Right hindlimb (tissue), 1 donor: ENCODE measurements at places on chromosomes 4 and X.

DNA sequence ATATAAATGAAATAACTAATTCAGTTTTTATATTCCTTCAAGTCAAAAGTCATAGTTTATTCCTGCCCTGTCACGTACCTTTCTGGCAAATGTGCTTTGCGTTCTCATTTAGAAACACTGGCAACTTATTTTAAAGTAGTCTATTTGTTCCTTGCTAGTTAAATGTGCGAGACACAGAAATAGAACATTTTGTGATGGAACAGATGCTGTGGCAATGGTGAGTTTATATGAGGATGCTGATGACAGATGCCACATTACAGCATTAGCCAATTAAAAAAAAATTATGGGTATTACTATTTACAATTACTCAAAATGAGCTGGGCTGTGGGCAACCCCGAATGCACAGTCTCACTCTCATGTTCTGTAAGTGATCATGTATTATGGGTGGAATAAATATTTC lies 26.1 kb upstream of the EPHA5 start:
- no peak for DNase-seq

DNA sequence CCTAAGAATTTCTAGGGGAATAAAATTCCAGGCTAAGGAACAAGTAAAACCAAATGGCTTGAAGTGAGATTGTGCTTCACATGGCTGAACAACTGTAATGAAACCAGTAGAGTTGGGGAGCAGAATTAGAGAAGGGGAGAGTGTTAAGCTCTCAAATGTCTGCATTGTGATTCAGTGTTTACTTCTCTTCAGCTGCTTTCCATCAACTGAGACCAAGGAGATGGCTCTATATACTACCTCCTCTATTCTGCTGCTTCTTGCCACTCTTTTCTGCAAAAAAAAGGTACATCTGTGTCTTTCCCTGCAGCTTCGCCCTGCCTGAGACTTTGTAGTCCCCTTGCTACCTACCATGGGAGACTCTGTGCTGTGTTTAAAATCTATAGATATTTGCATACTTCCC lies 73.5 kb downstream of the WDFY3 start:
- DNase-seq = no peak

DNA sequence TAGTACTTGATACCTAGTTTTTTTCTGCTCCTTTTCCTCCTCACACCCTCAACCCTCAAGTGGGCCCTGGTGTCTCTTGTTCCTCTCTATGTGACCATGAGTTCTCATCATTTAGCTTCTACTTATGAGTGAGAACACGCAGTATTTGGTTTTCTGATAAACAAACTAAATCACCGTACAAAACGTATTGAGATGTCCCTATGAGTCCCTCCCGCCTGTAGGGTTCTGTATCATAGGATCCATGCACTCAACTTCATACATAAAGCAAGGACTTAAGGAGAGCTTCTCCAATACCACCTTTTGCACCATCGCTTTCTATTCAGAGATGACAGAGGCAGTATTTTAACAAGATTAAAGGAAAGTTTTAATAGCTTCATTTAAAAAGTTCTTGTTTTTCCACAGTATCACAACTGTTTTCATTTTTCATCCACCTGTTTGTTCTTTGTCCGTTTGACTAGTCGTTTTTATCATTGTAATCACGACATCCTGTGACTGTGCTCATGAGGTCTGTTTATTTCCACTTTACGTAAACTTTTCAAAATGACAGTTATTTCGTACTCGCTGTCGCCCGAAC lies 457 bp upstream of the RAB9A start:
- DNase-seq = no peak

GRCh38 chr4:124262211-124263179 lies 450.0 kb downstream of the ANKRD50 start:
- peak; percentile 84 for DNase-seq

GRCh38 chr4:26220696-26221095 lies 100.1 kb upstream of the RBPJ start:
- DNase-seq = peak; percentile 57

DNA sequence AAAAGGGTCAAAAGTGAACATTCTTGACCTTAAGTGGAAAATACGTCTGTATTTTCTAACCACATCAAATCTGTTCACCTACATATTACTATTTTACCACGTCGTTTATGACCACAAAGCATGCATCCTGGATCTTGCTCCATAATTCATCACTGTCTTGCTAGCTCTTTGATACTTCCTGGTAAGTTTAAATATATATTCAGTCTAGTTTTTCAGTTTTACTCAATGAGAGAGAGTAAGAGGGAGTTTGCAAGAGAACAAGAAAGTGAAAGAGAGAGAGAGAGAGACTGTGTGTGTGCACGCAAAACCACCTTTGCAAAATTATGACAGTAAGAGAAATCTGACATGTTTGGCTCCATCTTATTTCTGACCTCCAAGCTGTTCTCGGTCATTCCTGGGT lies 173.7 kb upstream of the GALNTL6 start:
- DNase-seq = no peak

GRCh38 chr4:102213031-102213430 lies 132.3 kb downstream of the SLC39A8 start:
- no peak for DNase-seq

DNA sequence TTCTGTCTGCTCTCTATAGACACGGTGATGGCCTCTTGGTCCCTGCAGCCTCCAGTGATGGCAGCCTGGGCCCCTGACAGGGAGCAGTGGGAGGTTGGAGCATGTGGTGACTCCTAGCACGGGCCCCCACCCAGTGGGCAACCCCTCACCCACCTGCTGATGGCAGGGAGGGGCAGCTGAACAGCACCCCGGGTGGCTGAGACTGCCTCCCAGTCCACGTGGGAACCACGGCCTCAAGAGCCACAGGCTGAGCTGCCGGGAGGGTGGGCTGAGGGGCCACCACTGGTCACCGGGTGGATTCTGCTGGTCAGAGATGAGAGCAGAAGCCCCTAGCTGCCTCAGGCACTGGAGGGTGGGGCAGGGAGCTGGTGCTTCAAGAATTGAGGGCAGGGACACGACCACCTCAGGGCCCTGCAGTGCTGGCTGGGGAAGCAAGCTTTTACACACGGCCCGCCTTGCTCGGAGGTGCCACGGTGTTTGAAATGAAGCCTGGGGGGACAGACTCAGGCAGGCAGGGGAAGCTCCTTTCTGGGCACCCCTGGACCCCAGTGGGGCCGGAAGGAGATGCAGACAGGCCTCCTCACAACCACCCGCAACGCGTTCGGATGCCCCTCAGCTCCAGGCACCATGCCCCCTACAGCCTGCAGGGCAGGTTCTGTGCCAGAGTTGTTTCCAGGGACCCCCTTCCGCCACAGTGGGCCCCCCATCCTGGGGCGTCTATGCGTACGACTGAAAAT lies 6.3 kb upstream of the HAUS3 start:
- no peak for DNase-seq

DNA sequence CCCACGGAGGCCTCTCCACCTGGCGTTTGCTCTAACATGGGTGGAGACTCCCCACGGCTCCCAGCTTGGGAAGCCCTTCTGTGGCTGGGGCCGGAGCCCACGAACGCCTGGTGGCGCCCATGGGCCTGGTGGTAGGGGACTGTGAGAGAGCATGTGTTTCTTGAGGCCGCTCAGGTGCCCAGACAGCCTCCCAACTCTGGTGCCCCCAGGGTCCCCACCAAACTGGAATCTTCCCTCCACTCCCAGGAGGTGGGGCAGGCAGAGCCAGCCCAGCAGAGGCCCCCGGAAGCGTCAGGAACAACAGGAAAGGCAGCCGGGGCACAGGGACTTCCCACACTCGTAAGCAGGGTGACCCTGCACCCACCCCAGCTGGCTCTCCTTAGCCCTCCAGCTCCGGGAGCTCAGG lies 33.3 kb upstream of the FGFR3 start:
- DNase-seq = no peak

DNA sequence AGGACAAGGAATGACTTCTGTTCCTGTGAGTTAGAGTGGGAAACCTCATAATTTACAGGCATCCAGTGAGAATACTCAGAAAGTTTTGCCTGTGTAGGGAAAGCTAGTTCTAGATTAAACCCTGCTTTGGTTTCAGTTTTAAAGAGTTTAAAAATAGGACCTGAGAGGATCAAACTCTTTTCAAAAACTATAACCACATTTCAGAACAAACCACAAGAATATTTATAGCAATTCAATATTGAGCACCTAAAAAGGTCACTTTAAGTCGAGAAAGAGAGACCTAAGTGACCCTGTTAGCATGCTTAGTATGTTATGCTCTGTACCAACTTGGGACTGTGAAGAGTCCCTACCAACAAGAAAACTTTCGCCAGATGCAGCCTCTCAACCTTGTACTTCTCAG lies 17.4 kb upstream of the PWWP3B start:
- DNase-seq = no peak

- no peak for DNase-seq
Measured at GRCh38 chrX:12307961-12308360, 169.7 kb downstream of the FRMPD4 start.

DNA sequence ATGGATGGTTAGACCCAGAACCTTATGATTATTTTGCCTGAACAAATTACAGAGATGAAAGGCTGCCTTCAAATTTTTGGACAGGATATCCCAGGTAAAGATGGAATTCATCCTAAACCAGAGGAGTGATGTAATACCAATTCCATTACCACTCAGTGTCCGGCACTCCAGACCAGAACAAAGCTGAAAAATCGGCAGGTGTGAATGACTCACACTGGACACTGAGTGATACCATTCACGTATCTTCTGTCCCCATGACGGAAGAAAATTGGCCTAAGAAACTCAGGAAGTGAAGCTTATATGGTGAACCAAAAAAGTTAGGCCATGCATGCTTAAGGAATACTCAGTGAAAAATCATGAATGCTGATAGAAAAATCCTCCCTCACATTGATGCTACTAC lies 34.5 kb downstream of the PALLD start:
- no peak for DNase-seq

- DNase-seq = no peak
Measured at GRCh38 chr4:132557660-132558059, 591.4 kb upstream of the PCDH10 start.

- DNase-seq = no peak
Measured at GRCh38 chr4:22780317-22780716, 87.6 kb downstream of the GBA3 start.

- DNase-seq = no peak
Measured at GRCh38 chrX:40960041-40960440, 125.2 kb upstream of the USP9X start.

DNA sequence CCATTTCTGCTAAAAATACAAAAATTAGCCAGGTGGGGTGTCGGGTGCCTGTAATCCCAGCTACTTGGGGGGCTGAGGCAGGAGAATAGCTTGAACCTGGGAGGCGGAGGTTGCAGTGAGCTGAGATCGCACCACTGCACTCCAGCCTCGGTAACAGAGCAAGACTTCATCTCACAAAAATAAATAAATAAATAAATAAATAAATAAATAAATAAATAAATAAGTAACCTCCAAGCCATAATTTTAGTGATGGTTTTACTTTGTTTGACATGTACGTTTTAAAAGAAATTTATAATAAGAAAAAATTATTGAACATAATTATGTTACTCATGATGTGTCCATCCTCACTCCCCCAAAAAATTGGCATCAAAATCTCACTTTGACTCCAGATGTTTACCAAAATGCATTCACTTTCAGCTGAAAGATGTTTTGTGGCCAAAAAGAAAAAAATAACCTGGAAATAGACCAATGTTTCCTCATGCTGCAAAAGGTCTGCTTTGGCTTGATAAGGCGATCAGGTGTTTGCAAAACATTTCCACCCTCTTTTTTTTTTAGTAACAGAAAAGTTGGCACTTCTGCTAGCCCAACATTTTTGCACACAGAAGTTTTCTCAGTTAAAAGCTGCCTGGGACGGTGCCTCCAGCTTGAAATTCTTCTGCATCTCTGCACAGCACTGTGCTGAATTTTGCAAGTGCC lies 42.2 kb upstream of the DHRSX start:
- DNase-seq = peak; percentile 27

DNA sequence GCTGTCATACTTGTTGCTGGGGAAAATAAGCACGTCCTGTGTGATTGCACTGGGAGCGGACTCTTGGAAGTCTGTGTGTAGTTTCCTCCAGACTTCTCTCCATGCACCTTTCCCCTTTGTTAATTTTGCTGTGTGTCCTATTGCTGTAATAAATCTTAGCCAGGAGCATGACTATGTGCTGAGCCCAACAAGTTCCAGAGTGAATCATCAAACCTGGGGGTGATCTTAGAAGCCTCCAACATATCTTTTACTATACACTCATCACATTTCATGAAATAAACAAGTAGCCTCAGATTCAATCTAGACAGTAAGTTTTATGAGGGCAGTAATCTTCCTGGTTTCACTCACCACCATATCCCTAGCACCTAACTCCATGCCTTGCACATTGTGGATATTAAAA lies 43.3 kb upstream of the FGF13 start:
- DNase-seq = no peak

GRCh38 chrX:40097141-40097503 lies 636 bp downstream of the BCOR start:
- no peak for DNase-seq

DNA sequence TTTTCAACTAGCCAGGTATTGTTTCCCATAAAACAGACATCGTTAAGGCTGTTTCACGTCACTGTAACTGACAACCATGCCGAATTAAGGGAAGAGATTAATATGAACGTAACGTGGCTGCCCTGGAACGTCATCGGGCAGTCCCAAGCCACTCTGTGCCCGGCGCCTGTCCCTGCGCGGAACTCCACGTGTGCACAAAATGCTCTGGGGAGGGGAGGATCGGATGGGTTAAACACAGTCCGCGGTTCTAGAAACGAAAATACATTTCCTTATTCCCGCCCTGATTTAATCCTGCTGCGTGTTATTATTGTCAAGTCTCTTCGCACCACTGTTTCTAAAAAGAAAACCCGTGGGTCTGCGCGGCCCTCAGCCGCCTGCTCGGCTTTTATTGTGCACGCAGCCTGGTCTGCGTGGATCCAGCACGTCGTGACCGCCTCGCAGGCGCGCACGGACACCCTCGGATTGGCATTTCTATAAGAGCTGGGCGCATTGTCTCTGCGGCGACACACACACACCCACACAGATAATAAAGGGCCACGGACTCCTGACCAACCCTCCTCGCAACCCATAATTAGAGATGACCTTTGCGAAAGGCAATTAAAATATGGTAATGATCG lies 69.6 kb upstream of the BCOR start:
- no peak for DNase-seq

DNA sequence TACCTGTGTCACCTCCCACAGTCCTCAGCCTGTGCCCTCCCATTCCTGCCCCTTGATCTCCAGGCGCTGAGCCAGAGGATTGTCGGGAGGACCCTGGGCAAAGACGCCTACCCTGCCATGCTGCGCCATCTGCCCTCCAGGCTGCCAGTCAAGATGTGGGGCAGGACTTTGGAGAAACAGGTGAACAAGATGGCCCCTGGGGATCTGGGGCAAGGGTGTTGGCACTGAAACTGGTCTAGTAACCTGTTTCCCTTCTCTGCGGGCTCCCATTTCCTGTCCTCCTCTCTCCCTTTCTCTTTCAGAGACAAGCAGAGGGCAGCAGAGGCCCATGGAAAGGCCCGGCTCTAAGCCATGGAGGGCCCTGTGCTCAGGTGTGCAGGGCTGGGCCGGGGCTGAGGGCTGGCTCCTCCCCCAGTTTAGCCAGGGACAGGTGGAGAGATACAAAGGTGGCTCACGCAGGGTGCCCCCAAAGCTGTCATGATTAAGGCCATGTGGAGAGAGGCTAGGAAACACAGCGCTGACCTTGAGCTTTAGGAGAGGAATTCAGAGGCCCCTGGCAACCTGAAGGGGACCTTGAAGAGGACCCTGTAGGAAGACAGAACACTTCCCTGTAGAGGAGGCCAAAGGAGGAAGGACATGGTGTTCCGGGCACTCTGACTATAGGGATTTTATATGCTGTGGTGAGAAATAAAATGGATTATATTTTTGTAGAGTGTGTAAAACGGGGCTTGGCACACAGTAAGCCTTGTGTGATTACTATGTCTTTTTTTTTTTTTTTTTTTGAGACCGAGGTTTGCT lies at the start of gene GLOD5:
Gene GLOD5 (plus strand): TSS at position 74 of the 798 bp plus-strand sequence. CDS start 44 bp downstream, at position 118.
- no peak for DNase-seq

- DNase-seq = no peak
Measured at GRCh38 chrX:150028692-150029091, 90.4 kb upstream of the EOLA2 start.
